ENCODE measurements at places on chromosomes 3 and 15.

- no peak overlapping the region for H3K4me3 ChIP-seq
- H3K36me3 ChIP-seq, result no peaks in the 10 kb centered on the region
- no peaks in the 10 kb centered on the region for H3K4me1 ChIP-seq
These were observed 74.7 kb downstream of the SPATA16 start for GRCh38 chr3:173066044-173067004.

DNA sequence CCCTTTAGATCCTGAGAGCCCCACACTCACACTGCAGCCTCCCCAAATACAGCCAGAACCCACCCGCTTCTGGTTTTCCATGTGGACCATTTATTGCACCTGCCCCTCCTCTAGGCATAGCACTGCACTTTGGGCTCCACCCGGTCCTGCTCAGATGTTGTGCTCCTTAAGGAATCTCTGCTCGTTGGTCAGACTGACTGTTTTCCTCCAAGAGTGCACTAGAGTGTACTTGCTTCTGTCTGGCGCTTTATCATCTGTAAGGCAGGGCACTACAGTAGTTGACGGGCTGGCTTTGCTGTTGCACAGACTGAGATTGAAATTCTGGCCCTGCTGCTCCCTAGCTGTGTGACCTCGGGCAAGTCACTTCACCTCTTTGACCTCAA, 124.1 kb downstream of the CACNA1D start:
- no peaks in the 10 kb centered on the region for H3K36me3 ChIP-seq
- H3K27me3 ChIP-seq, result no peaks in the 10 kb centered on the region
- H3K4me3 ChIP-seq, result no peak overlapping the region
- peaks cover 5% of the 10 kb centered on the region for H3K4me1 ChIP-seq
- H3K27ac ChIP-seq, result no peak overlapping the region

- H3K4me1 ChIP-seq, result peaks cover 19% of the 10 kb centered on the region
- H3K4me3 ChIP-seq, result no peak overlapping the region
- no peaks in the 10 kb centered on the region for H3K36me3 ChIP-seq
These were observed 318.7 kb upstream of the SEMA6D start for GRCh38 chr15:47398594-47398993.

- H3K4me1 ChIP-seq, result peaks cover 31% of the 10 kb centered on the region
- no peaks in the 10 kb centered on the region for H3K36me3 ChIP-seq
- DNase-seq, result peak; percentile 1
- H3K27me3 ChIP-seq, result peaks cover 100% of the 10 kb centered on the region
These were observed 1.3 kb upstream of the GATA2 start for GRCh38 chr3:128494367-128494650.

DNA sequence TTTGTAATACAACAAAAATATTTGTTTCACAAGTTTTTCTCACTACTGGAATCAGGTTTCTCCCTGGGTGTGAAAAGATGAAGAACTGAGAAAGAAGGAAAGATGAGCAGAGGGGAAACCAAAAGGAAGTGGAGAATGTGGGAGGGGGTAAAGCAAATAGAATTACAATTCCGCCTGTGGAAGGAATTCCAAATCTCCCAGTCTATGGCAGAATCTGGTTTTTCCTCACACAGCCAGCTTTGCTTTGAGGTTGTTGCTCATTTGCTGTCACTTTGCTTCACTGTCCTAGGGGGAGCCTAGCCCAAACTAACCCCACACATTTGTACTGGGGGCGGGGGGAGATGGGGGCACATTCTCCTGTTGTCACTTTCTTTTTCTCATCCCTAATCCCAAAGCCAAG, 43.9 kb downstream of the RPL22L1 start:
- DNase-seq, result no peak
- peaks cover 9% of the 10 kb centered on the region for H3K4me1 ChIP-seq
- no peaks in the 10 kb centered on the region for H3K36me3 ChIP-seq

DNA sequence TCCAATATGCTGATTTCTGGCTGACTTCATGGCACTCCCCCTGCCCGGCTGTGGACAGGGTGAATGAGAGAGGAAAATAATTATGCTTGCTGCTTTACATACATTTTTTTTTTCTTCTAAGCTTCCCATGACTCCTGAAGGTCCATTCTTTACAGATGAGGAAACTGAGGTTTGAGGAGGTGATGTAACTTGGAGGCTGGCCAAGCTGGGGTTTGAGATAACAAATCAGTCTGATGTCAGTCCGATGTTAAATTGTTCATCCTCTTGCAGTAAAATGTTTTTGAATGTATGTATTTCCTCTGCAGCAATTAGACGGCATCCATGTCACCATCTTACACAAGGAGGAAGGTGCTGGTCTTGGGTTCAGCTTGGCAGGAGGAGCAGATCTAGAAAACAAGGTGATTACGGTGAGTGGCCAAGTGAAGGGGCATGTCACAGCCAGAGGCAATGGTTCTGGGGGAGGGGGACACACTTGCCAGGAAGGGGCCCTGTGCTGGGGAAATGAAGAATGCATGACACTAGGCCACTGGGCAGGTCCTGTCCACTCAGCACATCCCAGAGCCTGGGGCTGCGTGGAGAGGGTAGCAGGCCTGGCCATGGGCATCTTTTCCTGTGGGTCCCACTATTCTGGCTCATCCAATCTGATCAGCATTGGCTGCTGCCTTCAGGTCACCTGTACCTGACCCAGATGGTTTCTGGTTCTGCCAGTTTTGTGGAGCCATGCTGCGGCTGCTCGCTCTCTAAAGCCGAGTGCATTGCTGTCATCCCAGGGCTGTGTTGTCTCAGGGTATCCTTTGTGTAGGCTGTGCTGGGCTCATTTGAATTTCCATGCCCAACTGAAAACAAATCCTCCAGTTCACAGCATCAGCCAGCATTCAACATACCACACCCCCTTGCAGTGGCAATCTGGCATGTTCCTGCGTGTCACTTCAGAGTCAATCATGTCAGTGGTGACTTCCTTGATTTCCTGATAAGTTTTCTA, 20.4 kb downstream of the STARD5 start:
- H3K27ac ChIP-seq, result no peak overlapping the region
- no peak overlapping the region for H3K4me3 ChIP-seq
- DNase-seq, result peak; percentile 52
- no peaks in the 10 kb centered on the region for H3K36me3 ChIP-seq
- H3K4me1 ChIP-seq, result peaks cover 23% of the 10 kb centered on the region

GRCh38 chr3:175484666-175485065, 625.5 kb downstream of the NAALADL2 start:
- H3K4me1 ChIP-seq, result no peaks in the 10 kb centered on the region
- DNase-seq, result no peak
- H3K27me3 ChIP-seq, result no peaks in the 10 kb centered on the region
- no peak overlapping the region for H3K27ac ChIP-seq
- H3K36me3 ChIP-seq, result no peaks in the 10 kb centered on the region

DNA sequence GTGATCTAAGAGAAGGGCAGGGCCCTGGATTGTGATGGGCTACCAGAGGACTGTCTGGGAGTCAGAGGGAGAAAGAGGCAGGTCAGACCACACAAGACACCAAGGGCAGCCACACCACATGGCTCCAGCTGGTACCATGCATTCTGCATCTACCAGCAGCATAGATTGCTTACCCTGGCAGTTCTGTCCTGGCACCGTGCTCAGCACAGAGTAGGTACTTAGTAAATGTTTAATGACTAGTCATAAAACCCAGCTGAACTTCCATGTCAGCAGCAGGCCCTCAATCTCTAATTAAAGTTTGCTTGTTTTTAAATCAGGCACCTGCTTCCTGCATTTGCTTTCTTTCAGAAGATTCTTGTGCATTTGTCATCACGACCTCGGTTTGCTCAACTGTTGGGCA, 77.3 kb upstream of the ATP2B2 start:
- H3K27ac ChIP-seq, result no peak overlapping the region
- no peaks in the 10 kb centered on the region for H3K4me1 ChIP-seq
- H3K36me3 ChIP-seq, result no peaks in the 10 kb centered on the region
- no peak for DNase-seq

DNA sequence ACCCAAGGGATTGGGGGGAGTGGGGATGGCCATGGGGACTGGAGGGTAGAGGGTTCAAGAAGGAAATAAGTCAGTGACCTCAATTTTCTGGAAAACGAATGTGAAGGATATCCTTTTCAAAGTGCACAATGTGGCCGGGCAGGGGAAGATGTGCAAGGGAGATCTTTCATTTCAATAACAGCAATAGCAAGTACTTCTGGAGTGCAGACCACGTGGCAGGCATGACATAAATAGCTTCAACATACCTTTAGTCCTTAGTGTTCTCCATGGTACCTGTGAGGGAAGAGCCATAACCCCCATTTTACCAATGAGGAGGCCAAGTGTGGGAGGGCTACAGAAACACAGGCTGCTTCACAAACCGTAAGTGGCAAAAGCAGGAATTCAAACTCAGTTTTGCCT, 138.7 kb downstream of the FOXP1 start:
- DNase-seq, result no peak
- H3K27ac ChIP-seq, result no peak overlapping the region
- H3K4me1 ChIP-seq, result no peaks in the 10 kb centered on the region

DNA sequence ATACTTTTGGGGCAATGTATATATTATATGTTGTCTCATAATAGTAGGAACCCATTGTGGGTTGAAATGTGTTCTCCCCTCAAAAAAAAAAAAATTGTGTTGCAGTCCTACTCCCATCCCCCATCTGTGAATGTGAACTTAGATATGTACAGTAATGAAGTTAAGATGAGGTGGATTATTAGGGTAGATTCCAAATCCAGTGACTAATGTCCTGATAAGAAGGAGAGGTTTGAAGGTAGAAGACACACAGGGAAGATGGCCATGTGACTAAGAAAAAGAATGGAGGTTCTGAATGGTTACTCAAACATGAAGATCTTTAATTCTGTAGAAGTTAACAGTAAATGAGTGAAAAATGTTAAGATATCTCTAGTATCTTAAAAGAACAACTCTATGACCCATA, 3.0 kb upstream of the ATOSA start:
- H3K27me3 ChIP-seq, result peaks cover 19% of the 10 kb centered on the region
- H3K4me1 ChIP-seq, result peaks cover 29% of the 10 kb centered on the region
- H3K4me3 ChIP-seq, result no peak overlapping the region
- H3K36me3 ChIP-seq, result no peaks in the 10 kb centered on the region

Measured in neural progenitor cell (in vitro differentiated cells).